T-cell (primary cell): ENCODE measurements at places on chromosomes 12 and 14. TPM values are rescaled to one million over a fixed set of nuclear protein-coding genes. Genes with fewer than 3 reads are reported as not detected.
A peak's percentile ranks its signal among the peaks of the same experiment; 100 is the strongest.

DNA sequence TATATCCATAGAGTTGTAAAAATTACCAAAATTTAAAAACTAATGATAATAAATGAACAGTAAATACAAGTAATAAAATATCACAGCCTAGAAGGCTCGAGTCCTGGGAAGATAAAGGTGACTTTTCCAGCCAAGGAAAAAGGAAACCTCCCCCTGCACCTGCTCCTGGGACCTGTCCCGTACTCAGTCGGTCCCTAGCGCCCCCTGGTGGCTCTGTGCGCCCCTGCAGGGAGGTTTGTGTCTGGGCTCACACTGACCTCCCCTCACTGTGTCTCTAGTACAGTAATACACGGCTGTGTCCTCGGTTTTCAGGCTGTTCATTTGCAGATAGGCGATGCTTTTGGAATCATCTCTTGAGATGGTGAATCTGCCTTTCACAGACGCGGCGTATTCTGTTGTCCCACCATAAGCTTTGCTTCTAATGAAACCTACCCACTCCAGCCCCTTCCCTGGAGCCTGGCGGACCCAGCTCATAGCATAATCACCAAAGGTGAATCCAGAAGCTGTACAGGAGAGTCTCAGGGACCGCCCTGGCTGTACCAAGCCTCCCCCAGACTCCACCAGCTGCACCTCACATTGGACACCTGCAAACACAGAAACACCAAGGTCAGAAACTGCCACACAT lies 1030.4 kb downstream of the TMEM121 start:
- peak; percentile 39 for DNase-seq

GRCh38 chr12:116533343-116534251 lies 25.6 kb upstream of the MAP1LC3B2 start:
- DNase-seq, result peak; percentile 70

GRCh38 chr12:130873825-130874224 lies 2.0 kb downstream of the RAN start:
- DNase-seq, result no peak

DNA sequence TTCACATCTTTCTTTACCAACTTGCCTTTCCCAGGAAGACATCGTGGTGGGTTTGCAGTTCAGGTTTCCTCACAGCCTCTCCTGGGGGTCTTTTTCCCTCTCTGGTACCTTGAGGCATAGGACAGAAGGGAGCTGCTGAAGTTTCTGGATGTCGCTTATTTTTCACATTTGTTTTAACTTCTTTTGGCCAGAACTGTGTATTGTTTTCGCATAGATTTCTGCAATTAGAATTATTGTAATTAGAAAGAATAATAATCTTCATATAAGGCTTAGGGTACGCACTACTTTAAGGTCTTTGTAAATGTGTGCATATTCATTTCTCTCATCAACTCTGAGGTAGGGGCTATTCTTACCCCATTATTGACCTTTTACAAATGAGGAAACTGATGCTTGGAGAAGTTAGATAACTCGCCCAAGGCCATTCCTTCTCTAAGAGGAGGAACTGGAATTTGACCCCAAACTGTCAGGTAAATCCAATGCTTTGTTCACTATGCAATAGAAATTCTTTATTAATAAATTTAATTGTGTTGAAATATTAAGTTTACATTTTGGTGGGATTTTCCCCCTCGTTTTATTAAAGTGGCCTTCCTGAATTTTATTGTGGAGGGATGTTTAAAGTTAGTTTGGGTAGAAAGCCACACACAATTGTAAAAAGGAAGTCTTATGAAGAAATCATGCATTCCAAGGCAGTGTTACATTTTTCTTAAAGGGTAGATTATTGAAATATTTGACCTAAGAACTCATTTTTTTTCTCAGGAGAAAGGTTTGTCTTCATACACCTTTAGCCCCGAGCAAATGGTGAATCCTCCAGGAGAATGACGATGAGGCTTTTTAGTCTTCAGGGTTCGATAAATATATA lies 12.1 kb upstream of the SLC38A2 start:
- DNase-seq, result no peak

- no peak for DNase-seq
These were observed 24.9 kb upstream of the JDP2 start for GRCh38 chr14:75402867-75403413.

- no peak for DNase-seq
These were observed 31.6 kb downstream of the KLRD1 start for GRCh38 chr12:10339053-10339840.

DNA sequence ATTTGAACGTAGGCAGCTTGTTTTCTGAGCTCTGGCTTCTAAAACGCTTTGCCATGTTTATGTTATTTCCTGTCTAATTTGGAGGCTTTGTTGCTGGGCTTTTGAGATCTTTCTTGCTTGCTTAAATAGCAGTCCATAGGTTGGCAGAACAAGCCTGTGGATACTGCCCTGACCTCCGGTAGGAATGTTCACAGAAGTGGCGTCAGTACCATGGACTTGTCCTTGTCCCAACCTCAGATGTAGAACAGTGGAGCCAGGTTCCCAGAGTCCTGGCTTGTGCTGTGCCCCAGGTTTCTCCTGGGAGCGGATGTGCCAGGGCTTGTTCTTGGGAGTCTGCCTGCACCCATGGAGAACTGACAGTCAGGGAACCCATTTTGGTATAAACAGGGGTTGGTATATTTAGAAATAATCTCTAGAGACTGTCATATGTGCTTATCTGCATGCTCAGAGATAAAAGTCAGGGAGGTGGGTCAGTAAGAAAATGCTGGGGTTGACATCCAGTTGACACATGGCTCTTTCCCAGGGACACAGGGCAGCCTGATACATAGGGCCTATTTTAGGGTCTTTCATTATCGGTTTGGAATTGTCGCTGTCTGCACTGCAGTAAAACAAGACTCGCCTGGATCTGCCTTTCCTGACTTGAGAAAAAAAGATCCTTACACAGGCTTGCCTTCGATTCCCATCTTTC lies 22.9 kb downstream of the CACNA1C start:
- DNase-seq, result no peak

DNA sequence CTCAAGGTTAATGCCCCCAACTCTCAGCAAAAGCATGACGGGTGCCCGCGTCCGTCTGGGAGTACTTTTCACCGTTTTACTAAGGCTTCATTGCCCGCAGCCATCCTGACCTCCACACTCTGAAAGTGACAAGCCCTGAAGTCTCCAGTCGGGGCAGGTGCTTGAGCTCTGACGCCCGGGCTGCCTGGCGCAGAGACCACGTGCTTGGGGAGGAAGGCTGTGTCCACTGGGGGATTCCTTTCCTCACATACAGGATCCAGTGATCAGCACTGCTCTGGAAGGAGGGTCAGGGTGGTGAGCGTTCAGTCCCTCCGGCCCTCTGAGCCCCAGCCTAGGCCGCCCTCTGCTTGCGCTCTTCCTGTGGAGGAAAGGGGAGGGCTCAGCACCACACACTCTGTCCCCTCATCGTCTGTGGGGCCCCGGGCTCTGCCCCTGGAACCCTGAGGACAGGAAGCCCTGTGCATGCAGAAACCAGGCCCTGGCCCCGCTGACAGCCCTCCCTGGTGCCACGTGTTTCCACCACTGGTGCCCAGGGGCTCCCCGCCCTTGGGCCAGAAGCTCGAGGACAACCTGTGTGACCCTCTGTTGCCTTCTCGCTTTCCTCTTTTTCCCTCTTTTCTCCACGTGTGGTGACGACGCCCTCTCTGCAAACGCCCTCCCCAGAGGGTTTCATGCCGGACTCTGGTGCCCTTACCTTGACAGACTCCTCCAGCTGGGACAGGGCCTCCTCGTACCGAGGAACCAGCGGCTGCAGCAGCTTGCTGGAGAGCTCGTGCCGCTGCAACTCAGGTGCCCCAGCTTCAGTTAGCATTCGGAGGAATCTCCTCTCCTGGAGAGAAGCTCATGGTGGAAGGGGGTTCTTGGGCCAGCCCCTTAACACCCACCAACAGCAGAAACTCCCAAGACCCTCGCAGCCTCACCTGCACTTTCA lies 4.9 kb downstream of the DDX51 start:
- no peak for DNase-seq

DNA sequence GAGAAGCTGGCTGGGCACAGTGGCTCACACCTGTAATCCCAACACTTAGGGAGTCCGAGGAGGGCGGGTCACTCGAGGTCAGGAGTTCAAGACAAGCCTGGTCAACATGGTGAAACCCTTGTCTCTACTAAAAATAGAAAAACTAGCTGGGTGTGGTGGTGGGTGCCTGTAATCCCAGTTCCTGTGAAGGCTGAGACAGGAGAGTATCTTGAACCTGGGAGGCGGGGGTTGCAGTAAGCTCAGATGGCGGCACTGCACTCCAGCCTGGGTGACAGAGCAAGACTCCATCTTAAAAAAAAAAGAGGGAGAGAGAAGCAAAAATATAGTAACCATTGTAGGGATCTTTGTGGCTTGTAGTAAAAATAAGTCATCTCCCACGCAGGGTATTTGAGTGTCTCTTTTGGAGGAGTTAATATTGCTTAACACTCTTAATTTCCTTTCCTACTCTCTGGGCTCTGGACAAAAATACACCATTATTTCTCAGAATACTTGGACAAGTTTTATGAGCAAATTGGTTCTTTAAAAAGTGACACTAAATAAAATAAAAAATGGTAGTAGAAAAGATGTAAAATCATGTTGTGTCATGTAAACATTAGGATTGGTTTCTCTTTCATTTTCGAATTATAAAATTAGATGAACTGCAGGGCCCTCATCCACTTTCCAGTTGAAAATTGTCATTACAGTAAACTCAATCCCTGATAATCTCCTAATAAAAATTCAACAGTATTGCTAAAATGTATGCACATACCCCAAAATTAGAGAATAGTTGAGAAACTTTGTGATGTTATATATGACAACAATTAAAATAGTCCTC lies 61.1 kb upstream of the C12orf71 start:
- no peak for DNase-seq

GRCh38 chr12:104873374-104873773 lies 84.7 kb downstream of the SLC41A2 start:
- no peak for DNase-seq

- no peak for DNase-seq
These were observed 12.8 kb upstream of the SMARCD1 start for GRCh38 chr12:50072198-50072907.

GRCh38 chr12:89270548-89270947 lies 81.8 kb downstream of the DUSP6 start:
- no peak for DNase-seq

DNA sequence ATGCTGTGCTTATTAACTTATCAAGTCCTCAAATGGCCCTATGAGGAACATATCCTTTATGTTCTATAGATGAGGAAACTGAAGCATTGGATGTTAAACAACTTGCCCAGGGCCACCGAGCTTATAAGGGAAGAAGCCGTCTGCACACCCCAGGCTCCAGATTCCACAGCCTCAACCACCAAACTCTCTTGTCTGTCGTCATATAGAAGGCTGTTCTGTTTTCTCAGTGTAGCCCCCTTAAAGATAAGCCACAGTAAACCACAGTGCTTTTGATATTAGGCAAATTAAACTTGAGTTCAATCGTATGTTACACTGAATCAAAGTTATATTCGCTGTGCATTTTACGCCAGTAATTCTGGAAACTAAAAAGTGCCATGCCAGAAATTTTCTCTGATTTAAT lies 116.7 kb downstream of the PRKCH start:
- DNase-seq, result no peak

GRCh38 chr12:96810057-96810456 lies 97.0 kb upstream of the NEDD1 start:
- DNase-seq, result no peak

- no peak for DNase-seq
These were observed 61.7 kb upstream of the RIC8B start for GRCh38 chr12:106712768-106713167.

DNA sequence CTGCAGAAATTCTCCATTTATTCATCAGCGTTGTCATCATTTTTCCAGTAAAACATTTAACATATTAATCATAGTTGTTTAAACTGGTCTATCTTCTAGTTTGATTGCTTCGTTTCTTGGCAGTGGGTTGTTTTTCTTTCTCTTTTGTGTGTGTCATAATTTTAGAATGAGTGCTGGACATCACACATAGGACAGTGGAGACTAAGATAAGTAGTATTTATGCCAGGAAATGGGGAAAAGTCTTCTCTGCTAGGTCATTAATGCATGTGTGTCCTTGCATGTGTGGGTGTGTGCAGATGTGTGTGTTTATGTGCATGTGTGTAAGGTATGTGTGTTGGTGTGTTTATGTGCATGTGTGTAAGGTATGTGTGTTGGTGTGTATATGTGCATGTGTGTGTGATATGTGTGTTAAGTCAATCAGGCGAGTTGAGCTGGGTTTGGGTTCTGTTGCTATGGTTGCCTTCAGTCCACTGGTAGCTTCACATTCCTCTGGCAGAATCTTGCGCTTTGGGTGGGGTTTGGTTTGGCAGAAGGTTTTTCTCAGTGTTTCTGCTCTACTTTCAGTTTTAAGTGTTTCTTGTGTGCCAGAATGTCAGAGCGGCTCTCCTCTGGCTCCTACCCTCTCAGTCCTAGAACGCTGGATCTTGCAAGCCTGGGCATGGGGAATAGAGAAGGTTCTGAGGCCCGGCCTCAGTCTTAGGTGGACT lies 7.8 kb upstream of the ADGRD1 start:
- no peak for DNase-seq

- DNase-seq, result no peak
These were observed 49.9 kb downstream of the IFNG start for GRCh38 chr12:68109444-68110217.

GRCh38 chr14:70934502-70935134 lies 27.4 kb downstream of the PCNX1 start:
- DNase-seq, result no peak

DNA sequence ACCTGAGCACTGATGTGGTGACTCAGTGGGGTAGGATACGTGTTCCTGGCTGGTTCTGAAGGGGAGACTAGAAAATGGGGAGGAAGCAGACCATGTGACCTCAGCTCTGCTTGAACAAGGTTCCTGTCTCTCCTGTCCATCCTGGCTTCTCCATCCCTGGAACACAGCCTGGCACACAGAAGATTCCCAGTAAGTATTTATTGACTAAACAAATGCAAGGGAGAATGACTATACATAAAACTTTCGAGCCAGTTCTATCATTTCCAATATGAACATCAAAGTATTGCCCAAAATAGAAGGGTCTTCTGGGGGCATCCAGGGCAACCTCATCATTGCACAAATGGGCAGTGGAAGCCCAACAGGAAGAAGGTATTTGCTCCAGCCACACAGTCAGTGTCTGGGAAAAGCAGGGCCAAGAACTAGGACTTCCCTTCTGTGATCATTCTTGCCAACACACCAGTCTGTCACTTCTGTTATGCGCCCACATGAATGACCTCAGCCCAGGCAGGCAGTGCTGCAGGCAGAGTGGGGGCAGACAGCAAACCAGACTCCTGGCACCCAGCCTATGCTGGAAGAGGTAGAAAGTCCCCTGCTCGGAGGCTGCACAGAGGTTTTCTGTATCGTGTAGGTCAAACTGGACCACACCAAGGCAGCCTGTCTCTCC lies 5.6 kb upstream of the SERPINA9 start:
- no peak for DNase-seq

Gene TPH2
- not detected for total RNA-seq

Gene GALNT6
- 7.0 TPM for total RNA-seq

Gene SART3
- total RNA-seq, result 76.3 TPM

Gene POLE2
- 1.8 TPM for total RNA-seq

Gene PABPN1
- total RNA-seq, result 207 TPM

Gene KERA
- total RNA-seq, result not detected

Gene LRRIQ1
- not detected for total RNA-seq

Gene CCDC177
- total RNA-seq, result not detected

Gene REM2
- 4.1 TPM for total RNA-seq

Gene DPF3
- 0.86 TPM for total RNA-seq

Gene KLRC4
- total RNA-seq, result 17.3 TPM
